ENCODE measurements at places on chromosomes 2 and 18. TPM values are rescaled to one million over a fixed set of nuclear protein-coding genes. Genes with fewer than 3 reads are reported as not detected.

Gene PSMA8
- not detected for total RNA-seq

Gene PDE1A
- total RNA-seq = 10.5 TPM

Gene CCDC178
- total RNA-seq = 0.51 TPM

Gene PAX8
- under 0.01 TPM for total RNA-seq

Gene ZDBF2
- total RNA-seq = 8.2 TPM

Gene ANKRD30B
- not detected for total RNA-seq

Gene MYO1B
- total RNA-seq = 96.8 TPM

Gene MTCL1
- 5.6 TPM for total RNA-seq

Gene SH3RF3
- 8.9 TPM for total RNA-seq

Gene TOGARAM2
- total RNA-seq = 0.13 TPM
